ENCODE measurements at places on chromosomes 16 and 17.

GRCh38 chr16:85661740-85662481, 26.8 kb downstream of the GINS2 start:
- no peak for DNase-seq

- DNase-seq, result no peak
Observed at GRCh38 chr16:24188021-24188542, 68.1 kb upstream of the CACNG3 start.

DNA sequence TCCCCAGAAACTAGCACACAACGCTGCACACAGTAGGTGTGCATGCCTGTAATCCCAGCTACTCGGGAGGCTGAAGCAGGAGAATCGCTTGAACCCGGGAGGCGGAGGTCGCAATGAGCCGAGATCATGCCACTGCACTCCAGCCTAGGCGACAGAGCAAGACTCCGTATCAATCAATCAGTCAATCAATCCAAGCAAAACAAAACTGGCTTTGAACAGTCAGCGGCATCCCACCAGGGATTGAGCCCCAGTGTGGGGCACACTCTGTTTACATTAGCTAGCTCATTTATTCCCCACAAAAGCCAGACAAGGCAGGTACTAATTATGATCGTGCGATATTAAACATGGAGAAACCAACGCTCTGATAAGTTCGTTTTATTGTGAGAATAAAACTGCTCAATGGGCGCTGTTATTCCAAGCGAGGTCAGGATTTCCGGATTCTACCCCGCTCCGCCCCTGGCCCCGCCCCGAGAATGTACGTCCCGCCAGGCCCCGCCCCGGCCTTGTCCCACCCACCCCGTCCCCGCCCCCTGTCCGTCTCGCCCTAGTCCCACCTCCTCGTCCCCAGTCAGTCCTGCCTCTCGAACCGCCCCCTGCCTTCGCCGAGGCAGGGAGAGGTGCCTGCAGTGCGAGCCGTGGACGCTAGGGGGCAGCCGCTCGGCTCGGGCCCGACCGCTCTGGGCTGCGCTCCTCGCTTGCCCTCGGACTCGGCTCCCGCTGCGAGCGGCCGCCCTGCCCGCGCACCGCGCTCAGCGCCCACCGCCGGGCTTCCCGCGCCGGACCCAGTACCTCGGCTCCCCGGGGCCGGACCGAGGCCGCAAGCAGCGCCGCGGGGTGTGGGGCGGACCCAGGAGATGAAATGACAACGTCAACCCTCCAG, at the start of gene VPS4A:
Gene VPS4A (plus strand): TSS at position 698 of the 880 bp plus-strand sequence. CDS start 162 bp downstream, at position 860.
- no peak for DNase-seq

DNA sequence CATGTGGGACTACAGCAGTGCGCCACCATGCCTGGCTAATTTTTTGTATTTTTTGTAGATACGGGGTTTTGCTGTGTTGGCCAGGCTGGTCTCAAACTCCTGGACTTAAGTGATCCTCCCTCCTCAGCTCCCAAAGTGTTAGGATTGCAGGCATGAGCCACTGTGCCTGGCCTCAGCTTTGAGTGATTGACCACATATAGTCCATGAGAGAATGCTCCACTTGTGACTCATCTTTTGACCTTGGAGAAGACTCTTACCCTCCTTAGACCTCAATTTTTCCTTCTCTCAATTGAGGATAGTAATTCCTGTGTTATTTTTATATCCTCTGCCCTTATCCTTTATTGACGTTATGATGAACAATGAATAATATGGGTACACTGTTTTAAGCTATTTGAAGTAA, 30.9 kb upstream of the DUSP14 start:
- no peak for DNase-seq

DNA sequence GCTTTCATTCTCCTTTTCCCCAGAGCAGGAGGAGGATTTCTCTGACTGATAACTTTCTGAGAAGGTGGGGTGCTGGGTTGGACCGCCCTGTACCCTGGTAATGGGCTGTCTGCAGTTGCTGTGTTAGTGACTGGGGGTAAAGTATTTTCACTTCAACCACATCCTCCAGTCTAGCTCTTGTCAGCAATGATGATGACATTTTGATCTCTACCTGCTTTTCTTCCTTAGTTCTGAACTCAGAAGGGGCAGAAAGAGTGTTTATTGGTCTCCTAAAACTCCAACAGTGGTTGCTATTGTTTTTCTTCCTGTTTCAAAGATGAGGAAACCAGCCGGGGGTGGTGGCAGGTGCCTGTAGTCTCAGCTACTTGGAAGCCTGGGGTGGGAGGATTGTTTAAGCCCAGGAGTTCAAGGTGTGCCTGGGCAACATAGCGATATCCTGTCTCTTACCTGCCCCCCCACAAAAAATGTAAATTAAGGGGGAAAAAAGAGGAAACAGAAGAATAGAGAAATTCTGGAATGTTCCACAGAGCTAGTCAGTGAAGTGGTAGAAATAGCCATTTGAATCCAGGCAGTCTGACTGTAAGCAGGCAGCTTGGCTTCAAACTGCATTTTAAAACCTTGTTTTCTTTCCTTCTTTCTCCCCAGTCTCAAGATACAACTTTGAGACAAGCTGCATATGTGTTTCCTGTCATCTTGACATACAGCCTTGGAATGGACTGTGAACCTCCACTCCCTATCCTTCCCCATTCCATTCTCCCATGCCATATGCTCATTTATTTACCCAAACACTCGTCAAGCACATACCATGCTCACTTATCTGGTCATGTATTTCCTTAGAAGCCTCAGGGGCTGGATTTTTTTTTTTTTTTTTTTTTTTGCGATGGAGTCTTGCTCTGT, 3.3 kb upstream of the N4BP1 start:
- DNase-seq, result no peak

GRCh38 chr17:32875230-32875917, 1.6 kb downstream of the MYO1D start:
- DNase-seq, result no peak

DNA sequence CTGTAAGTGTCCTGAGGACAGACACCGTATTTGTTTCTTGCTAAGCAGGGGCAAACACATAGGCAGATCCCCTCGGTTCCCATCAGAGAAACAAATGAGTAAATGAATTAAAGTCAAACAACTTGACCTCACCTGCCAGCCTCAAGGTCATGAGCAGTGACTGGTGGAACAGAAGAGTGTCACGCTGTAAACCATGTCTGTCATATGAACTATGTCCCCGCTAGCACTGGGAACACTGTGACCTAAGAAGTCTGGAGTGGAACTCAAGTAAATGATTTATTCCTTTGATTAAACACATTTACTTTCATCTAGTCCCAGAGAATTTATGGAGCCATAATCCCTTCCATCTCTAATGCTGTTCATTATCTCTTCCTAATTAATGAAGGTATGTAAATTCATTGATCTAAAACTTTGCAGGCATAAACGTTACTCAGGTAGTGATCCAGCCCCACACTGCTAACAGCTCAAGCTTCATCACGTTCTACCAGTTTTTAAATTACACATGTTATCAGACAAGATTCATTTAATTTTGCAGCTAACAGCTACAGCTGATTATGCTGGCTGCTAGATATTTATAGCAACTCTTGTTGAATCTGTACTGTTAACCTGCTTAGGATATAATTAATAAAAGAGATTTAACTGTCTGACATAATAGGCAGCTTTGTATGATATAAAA, 38.7 kb downstream of the CPPED1 start:
- no peak for DNase-seq

- no peak for DNase-seq
Observed at GRCh38 chr17:28745786-28746411, 2.1 kb downstream of the TRAF4 start.

DNA sequence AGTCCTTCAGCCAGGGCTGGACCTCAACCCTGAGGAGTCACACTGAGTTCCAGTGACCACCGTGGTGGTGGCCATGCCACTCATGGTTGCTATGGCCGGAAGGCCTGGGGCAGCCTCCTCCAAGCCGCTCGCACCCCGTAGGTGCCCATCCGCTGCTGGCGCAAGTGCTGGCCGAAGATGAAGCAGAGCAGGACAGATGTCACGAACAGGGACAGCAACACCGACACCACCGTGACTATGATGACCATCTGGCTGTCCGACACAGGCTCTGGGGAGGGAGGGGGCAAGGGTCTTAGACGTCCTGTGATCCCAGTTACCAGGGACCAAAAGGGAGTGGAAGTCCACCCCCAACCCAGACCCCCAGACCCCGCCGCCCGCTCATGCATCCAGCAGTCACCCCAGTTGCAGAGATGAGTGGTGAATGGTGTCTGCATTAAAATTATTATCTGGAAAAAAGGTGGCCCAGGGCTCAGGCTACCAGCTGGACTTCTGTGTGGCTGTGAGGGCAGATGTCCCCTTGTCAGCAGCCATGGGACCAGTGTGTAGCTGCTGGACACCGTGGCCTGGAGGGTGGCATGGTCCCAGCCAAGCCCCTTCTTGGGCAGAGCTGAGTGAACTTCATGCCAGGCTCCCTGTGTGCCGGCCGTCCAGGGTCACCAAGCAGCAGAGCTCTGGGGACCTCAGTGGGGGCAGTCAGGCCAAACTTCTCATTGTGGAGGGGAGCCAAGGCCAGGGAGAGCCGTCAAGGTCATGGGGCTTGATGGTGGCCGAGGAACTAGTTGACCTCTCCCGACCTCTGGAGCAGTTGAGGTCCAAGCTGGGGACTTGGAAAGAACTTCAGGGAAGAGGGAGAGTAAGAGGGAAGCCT, 4.7 kb downstream of the PRR29 start:
- DNase-seq, result peak; percentile 72

DNA sequence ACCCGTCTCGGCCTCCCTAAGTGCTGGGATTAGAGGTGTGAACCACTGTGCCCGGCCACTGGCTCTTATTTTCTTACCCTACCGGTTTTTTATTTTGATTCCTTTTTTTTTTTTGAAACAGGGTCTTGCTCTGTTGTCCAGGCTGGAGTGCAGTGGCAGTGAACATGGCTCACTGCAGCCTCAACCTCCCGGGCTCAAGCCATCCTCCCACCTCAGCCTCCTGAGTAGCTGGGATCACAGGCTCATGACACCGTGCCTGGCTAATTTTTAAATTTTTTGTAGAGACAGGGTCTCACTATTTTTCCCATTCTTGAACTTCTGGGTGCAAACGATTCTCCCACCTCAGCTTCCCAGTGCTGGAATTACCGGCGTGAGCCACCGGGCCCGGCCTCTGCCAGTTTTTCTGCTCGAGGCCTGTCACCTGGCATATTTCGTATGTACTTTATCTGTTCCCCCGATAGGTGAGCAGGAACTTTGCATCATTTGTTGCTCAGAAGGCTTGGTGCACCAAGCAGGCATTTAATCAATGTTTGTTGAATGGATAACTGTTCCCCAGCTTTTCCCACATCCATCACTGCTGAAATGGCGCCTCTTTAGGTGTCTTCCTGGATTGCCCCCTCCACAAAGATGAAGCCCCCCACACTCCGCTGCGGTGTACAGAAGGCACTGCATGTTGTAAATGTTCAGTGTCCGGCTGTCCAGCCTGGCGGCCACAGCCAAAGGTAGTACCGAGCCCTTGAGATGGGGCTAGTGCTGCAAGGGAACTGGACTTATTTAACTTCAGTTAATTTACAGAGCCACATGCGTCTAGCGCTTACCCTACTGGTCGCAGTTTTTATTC, 858 bp upstream of the TELO2 start:
- no peak for DNase-seq

GRCh38 chr17:1039511-1040215, 42.7 kb downstream of the TIMM22 start:
- DNase-seq, result no peak

- no peak for DNase-seq
Observed at GRCh38 chr17:7590743-7591142, 849 bp upstream of the SOX15 start.

DNA sequence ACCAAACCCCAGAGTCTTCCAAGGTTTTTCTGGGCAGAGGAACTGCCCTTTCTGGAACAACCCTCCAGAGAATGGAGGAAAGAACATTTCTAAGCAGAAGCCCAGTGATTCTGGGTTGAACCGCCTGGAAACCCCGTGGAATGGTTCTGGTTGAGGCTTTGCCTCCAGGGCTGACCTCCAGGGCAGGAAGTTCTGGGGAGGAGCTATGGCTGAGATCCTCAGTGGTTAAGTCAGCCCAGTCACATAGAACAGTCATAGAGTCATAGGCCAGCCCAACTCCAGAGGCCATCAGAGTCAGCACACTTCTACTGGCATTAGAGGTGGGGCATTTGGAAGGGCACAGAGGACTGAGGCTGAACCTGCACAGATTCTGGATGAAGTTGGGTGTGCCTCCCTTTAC, 65.9 kb downstream of the SPACA3 start:
- no peak for DNase-seq

DNA sequence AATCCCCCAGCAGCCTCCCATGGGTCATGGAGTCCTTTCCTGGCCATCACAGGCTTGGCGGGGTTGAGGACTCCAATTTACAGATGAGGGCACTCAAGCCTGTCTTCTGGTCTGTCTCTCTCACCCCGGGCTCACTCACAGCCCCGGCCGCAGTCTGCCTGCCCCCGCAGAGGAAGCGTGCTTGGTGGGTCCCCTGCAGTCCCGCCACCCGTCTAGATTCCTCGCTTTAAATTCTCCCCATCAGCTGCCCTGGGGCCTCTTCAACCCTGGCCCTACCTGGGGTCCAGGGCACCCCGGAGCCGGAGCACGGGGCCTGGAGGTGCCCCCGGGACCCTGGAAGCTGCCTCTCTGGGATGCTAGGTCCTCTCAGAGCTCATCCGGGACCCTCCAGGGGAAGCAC, 92.9 kb downstream of the ENGASE start:
- DNase-seq, result no peak

DNA sequence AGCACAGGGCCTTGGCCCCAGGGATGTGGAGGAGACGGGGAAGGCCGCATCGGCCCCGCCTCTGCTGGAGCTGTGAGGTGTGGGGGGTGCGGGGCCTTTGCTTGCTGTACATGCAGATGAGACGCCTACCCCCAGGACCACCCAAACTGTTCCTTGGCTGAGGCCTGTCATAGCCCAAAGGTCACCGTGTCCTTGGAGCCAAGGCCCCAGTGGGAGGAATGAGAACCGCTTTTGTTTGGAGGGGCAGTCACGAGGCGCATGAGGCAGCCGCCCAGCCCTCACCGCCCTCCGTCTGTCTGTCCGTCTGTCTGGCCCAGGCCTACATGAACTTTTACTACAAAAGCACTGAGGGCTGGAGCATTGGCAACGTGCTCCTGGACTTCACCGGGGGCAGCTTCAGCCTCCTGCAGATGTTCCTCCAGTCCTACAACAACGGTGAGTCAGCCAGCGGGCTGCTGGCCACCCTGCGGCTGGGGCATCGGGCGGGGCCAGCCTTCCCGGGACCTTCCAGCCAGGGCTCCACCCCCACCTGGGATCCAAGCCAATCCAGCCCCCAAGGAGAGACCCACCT, 8.8 kb downstream of the TAX1BP3 start:
- DNase-seq, result no peak

DNA sequence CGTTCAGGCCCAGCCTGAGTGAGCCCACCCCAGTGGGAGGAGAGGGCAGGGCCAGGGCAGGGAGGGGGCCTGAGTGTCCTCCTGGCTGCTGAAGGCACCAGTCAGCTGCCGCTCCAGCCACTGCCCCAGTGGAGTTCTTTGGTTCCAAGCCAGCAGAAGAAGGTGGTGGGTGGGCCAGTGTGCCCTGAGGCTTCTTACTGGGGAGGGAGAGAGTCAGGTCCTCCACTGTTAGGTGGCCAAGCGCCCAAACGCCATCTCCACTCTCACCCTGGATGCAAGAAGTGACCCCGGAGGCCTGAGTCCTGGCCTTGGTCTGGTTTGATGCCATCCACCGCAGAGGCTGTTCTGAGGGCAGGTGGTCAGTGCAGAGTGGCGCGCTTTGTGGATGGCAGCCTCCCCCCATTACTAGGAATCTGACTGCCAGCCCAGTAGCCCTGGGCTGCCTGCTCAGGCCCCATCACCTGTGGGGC, 2.2 kb downstream of the RNF213 start:
- DNase-seq, result no peak

- peak; percentile 46 for DNase-seq
Observed at GRCh38 chr17:6346156-6346786, 88.7 kb downstream of the AIPL1 start.

- DNase-seq, result no peak
Observed at GRCh38 chr17:63120406-63120805, 154.4 kb downstream of the TANC2 start.

All from vagina (tissue), 2 donors.